Stimulated activated CD4-positive, alpha-beta T cell treated with anti-CD3 and anti-CD28 coated beads, Interleukin-2, amount 100 ng/mL, for 4 hours (primary cell): ENCODE measurements at places on chromosomes 2 and 18.

DNA sequence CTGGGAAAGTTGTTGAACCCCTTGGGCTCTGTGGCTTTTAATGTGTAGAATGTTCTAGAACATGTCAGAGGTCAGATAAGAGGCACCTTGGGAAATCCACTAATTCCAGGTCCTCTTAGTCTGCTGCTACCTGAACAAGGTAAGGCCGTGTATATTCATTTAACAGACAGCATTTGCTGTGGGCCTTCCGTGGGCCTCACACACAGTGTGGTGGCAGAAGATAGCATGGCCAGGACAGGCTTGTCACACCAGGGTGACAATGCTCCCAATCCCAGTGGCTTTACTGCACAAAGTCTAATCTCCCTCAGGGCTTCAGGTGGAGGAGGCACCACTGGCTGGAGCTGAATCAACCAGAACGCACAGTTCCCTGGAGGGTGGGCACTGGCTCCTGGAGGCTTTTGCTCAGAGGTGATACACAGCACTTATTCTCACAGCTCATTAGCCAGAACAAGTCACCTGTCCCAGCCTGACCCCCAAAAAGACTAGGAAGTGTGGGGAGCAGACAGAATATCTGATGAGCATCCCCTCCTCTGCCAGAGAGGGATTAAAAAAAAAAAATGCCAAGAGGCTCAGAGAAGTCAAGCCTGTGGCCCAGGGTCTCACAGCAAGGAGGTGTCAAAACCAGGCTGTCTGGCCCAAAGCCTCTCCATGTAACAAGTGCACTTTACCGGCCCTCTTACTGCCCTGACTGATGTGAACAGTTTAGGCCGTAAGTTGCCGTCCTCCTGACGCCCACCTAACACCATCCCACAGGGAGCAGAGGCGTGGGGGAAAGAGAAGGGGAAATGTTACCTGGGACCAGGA lies 216.9 kb upstream of the RAB6C start:
- no peak for DNase-seq

- peak; percentile 38 for DNase-seq
Measured at GRCh38 chr2:218871345-218872302, 9.0 kb upstream of the WNT10A start.

GRCh38 chr2:213806125-213806726 lies 522.0 kb downstream of the SPAG16 start:
- no peak for DNase-seq

DNA sequence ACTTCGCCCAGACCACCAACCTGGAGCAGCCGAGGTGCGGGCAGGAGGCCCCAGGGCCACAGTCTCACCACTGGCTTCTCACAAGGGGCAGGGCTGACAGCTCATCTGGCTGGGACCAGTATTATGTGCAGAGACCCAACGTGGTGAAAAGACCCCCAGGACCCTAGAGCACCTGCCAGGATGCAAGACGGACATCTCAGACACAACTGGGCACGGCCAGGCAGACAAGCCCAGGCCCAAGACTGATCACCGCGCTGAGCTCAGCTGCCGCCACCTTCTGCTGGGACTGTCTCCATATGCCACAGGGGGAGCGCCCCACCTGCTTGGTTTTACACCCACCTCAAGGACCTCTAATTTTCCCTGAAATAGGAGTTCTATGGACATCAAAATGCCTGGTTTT lies 23.2 kb downstream of the HDAC4 start:
- no peak for DNase-seq

DNA sequence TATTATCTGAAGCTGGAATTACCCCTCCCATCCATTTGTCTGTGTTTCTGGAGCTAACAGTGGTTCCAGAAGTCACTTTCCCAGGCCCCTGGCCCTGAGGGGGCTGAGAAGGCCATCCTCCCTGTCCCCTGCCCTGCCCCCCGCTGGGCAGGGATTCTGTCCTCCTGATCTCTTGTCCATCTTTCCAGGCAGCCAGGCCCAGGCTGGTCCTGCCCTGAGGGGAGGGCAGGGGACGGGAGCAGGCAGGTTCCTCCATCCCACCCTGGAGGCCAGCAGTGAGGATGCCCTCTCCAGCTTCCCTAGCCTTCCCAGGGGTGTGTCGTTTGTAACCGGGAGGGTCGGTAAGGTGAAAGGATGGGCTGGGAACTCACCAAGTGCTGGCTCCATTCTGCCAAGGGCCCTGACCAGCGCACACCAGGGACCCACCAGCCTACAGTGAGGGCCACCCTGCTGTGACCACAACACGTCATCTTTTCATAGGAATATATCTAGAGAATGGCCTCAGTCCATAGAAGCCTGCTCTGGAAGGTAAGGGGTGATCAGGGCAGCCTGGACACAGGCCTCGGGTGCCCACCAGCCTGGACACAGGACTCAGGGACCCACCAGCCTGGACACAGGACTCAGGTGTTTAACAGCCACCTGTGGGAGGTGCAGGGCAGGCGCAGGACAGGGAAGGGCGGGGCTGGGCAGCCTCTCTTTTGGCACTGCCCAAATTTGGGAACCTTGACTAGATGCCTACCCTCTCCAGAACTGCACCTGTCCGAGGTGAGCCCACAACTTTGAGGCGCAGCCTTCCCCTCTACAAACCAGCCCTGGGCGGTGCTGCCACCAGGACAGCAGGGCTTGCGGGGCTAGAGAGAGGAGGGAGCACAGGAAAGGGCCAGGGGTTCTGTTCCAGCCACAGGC lies 35.8 kb upstream of the GPC1 start:
- DNase-seq: no peak

- DNase-seq: no peak
Measured at GRCh38 chr2:75002007-75002406, 43.6 kb downstream of the POLE4 start.
